ENCODE measurements at places on chromosomes 2 and 18.

- no peak for DNase-seq
Measured at GRCh38 chr18:6718267-6718666, 11.2 kb upstream of the ARHGAP28 start.

DNA sequence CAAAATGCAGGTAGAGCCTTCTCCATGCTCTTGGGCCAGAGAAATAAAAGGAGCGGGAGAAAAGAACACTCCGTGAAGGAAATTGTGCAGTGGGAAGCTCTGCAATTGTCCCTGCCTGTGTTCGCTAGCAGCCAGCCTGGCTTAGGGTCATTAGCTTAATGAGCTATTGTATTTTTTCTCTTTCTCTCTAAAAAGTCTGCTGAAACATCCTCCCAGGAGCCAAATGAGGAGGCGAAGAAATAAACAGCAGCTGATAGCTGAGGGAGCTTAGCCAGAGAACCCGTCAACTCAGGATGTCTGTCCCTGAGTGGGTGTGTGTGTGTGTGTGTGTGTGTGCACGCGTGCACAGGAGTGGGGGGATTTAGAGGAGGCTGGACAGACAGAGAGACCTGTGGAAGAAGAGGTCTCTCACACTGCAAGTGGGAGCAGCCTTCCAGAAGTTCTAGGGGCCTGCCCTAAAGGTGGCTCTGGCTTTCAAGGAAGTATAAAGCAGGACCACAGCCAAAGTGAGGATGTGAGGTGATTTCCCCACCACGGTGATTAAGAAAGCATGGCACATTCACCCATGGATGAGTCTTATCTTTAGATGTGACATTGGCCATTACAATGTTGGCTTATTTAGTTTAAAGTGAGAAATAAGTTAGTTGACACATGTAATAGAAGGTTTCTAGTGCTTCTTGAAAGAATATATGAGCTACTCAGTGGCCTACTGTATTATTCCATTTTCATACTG lies 690.4 kb downstream of the RNF144A start:
- no peak for DNase-seq

- DNase-seq, result no peak
Measured at GRCh38 chr2:88808083-88808482, 116.6 kb downstream of the RPIA start.

DNA sequence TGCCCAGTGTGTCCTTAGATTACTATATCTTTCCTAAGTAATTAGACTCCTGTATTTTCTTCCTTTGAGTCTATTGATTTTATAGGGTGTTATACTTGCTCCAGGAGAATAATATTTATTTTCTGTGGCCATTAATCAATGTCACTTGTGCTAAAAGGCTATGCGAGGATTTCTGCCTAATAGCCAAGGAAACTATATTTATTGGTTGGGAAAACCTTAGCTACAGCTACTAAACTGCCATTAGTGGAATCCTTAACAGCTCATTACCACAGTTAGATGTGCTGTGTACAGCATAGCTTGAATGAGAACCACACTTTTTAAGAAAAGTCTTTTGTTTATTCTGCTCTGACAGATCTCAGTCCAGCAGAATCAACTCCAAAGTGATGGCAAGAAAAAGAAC lies 537.3 kb downstream of the ERBB4 start:
- no peak for DNase-seq

DNA sequence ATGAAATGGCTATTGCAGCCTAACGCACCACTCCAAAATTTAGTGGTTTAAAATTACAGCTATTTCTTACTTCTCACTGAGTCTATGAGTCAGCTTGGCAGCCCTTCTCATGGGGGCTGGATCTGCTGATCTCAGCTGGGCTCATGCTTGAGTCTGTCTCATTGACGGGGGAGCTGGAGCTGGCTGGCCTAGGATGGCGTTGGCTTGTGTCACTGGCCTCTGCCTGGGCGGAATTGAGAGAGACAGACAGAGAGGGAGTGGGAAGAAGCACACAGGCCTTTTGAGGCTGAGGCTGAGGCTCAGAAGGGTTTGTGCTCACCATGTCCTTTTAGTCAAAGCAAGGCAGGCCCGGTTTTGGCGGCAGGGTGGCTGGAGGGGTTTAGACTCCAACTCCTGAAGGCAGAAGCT lies 412.1 kb upstream of the MYT1L start:
- DNase-seq, result no peak

- DNase-seq, result no peak
Measured at GRCh38 chr2:73640511-73640911, 1.7 kb downstream of the NAT8 start.

DNA sequence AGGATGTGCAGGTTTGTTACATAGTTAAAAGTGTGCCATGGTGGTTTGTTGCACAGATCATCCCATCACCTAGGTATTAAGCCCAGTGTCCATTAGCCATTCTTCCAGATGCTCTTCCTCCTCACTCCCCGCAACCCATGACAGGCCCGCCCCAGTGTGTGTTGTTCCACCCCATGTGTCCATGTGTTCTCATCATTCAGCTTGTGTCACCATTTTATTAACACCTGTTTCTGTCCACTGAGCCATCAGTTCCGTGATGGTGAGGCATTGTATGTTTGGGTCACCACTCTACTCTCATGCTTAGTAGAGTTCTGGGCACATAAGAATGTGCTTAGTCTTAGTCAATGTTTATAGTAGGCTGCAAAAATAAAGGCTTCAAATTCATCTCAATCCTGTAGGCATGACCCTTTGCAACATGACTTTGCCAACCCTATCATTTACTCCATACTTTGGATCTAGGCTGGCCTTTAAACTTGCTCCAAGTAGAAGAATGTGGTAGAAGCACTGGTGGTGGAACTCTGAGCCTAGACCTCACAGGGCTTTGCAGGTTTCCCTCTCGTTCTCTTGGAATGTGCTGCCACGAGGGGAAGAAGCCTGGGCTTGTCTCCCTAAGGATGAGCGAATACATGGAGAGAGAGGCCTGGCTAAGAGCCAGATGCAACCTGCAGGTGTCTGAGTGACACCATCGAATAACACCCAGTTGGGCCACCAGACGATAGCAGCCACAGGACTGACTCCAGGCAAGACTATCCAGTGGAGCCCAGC lies 161.5 kb downstream of the NAPG start:
- no peak for DNase-seq

GRCh38 chr18:31954349-31954748 lies 11.4 kb upstream of the TRAPPC8 start:
- DNase-seq, result no peak

DNA sequence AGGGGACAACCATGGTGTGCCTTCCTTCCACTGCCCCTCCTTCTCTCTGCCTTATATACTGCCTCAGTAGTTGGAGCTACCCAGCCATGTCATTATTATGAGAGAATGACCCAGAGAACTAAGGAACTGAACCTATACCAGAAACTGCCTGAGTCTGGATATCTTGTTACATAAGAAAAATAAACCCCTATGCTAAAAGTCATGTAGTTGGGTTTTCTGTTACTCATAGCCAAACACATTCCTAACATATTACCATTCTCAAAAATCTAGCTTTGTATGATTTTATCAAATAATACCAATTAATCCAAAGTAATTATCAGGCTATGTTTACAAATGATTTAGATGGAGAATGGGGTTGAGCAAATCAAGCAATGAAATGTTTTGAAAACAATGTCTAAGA lies 15.0 kb upstream of the KLF7 start:
- no peak for DNase-seq

Data from CD4-positive, alpha-beta T cell treated with Interleukin-15 for 4 hours (primary cell).